ENCODE measurements at places on chromosomes 2 and 18. TPM values are rescaled to one million over a fixed set of nuclear protein-coding genes. Genes with fewer than 3 reads are reported as not detected.

The IMPACT gene
- total RNA-seq: 25.8 TPM

The ACKR3 gene
- 1.8 TPM for total RNA-seq

The RESP18 gene
- total RNA-seq: not detected

The NPAS2 gene
- 14.6 TPM for total RNA-seq

The MYCN gene
- total RNA-seq: 0.10 TPM

The RAB6D gene
- 0.07 TPM for total RNA-seq

The CHRNA1 gene
- not detected for total RNA-seq

The ZAP70 gene
- total RNA-seq: not detected

The STAT4 gene
- total RNA-seq: 0.71 TPM

The PLGLB1 gene
- 0.28 TPM for total RNA-seq

The IGFBP5 gene
- 0.20 TPM for total RNA-seq

The GAL3ST2 gene
- total RNA-seq: not detected

The SLC16A14 gene
- 0.92 TPM for total RNA-seq

The SLC4A5 gene
- 0.17 TPM for total RNA-seq

The M1AP gene
- 3.2 TPM for total RNA-seq

The INPP1 gene
- total RNA-seq: 8.3 TPM

The STK16 gene
- total RNA-seq: 36.5 TPM

The SERPINB13 gene
- total RNA-seq: 5.9 TPM

The FSHR gene
- not detected for total RNA-seq

The DSC3 gene
- 140 TPM for total RNA-seq

The ONECUT2 gene
- 0.14 TPM for total RNA-seq

The PLB1 gene
- total RNA-seq: 3.8 TPM

The ZNF804A gene
- not detected for total RNA-seq

The STARD6 gene
- total RNA-seq: 0.14 TPM

The MPV17 gene
- 76.9 TPM for total RNA-seq

The PROKR1 gene
- not detected for total RNA-seq

The ZC3H6 gene
- 2.4 TPM for total RNA-seq

The NT5DC4 gene
- total RNA-seq: 0.07 TPM

The MRPS9 gene
- 34.6 TPM for total RNA-seq

The CEP68 gene
- total RNA-seq: 5.4 TPM

The GNLY gene
- total RNA-seq: not detected

The NMS gene
- total RNA-seq: not detected

The KCNG2 gene
- total RNA-seq: not detected

The NYAP2 gene
- not detected for total RNA-seq

The UGT1A4 gene
- 0.34 TPM for total RNA-seq

The MYO5B gene
- 8.4 TPM for total RNA-seq

The RUFY4 gene
- total RNA-seq: not detected

The AQP12B gene
- not detected for total RNA-seq

The ACVR1C gene
- 0.07 TPM for total RNA-seq

The MDH1B gene
- total RNA-seq: 0.48 TPM

The ARHGAP25 gene
- total RNA-seq: 19.6 TPM

The EIPR1 gene
- 38.9 TPM for total RNA-seq

The SLC23A3 gene
- total RNA-seq: 0.75 TPM

The MRO gene
- not detected for total RNA-seq

The SLC30A3 gene
- not detected for total RNA-seq

The UGT1A10 gene
- total RNA-seq: not detected

The CRYBA2 gene
- not detected for total RNA-seq

The MAP3K19 gene
- not detected for total RNA-seq

The GALNT13 gene
- total RNA-seq: not detected

The GPR45 gene
- not detected for total RNA-seq

The NR4A2 gene
- 0.32 TPM for total RNA-seq

The UGT1A7 gene
- 0.21 TPM for total RNA-seq

The TEKT4 gene
- not detected for total RNA-seq

The CROCC2 gene
- not detected for total RNA-seq

The HNMT gene
- 1.2 TPM for total RNA-seq

The IL1RL2 gene
- 1.7 TPM for total RNA-seq

The PPM1G gene
- 128 TPM for total RNA-seq

Measured in foreskin keratinocyte (primary cell).